Activated naive CD4-positive, alpha-beta T cell (primary cell): ENCODE measurements at places on chromosomes 11 and 22.

GRCh38 chr11:12234221-12234620 is 123.8 kb downstream of the MICAL2 start:
- DNase-seq, result no peak

- no peak for DNase-seq
Measured at GRCh38 chr11:3093281-3094191, 36.3 kb upstream of the CARS1 start.

- no peak for DNase-seq
Measured at GRCh38 chr22:50190182-50190940, 4.6 kb downstream of the TRABD start.

- DNase-seq, result peak; percentile 31
Measured at GRCh38 chr22:24803064-24803542, 2.9 kb upstream of the SGSM1 start.

GRCh38 chr22:42902875-42903510 is 45.9 kb upstream of the ARFGAP3 start:
- no peak for DNase-seq

DNA sequence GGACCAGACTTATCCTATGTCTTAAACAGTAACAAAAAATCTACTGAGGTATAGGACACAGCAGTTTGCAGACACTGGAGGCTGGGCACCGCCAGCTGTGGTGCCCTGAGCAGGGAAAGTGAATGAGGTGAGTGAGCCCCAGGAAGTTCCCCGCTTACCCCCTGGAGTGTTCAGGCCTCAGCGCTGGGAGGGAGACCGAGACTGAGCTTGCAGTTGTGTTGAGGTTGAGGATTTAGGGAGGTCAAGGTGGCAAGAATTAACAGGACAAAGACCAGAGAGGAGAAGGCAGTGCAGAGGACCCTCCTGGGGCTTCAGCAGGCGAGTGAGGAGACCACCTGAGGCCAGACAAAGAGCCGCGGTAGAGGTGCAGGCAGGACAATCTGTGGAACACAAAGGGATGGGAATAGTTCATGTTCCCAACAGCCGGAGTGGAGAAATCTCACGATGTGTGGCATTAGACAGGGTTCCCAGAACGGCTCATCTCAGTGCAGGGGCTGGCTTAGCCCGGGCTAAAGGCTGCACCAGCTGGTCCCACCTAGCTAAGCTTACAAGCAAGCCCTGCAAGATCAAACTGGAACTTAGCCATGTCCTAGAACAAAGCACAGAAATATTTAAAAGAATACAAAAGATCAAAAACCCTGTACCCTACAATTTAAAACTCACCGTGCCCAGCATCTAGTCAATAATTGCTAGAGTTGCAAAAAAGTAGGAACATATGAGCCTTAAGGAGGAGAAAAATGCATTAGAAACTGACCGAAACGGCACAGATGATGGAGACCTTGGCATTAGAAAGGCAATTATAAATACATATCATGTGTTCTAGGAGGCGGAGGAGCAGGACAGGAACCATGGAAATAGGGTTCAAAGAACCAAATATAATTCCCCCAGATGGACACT is 47.4 kb upstream of the PITPNB start:
- DNase-seq, result no peak

DNA sequence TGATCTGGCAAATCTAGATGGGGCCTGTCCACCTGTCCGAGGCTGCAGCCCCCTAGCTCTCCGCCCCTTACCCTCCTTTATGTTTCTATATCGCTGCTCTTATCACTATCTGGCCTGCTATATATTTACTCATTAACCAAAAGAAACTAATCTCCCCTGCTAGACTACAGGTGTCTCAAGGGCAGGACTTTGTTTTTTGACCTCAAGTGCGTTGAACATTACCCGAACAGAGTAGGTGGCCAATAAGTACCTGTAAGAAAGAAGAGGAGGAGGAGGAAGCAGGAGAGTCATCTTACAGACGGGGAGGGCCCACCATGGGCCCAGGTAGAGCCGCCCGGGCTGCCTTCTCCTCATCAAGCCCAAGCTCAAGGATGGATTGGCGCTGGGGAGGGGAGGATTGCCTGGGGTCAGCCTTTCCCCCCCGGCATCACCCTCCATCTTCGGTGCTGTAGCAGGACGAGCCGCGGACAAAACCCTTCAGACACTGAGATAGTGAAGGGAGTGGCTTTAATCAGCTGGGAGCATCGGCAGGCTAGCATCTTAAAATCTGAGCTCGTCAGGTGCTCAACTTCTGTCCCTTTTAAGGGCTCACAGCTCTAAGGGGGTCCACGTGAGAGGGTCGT is 1.2 kb upstream of the P2RY6 start:
- no peak for DNase-seq

DNA sequence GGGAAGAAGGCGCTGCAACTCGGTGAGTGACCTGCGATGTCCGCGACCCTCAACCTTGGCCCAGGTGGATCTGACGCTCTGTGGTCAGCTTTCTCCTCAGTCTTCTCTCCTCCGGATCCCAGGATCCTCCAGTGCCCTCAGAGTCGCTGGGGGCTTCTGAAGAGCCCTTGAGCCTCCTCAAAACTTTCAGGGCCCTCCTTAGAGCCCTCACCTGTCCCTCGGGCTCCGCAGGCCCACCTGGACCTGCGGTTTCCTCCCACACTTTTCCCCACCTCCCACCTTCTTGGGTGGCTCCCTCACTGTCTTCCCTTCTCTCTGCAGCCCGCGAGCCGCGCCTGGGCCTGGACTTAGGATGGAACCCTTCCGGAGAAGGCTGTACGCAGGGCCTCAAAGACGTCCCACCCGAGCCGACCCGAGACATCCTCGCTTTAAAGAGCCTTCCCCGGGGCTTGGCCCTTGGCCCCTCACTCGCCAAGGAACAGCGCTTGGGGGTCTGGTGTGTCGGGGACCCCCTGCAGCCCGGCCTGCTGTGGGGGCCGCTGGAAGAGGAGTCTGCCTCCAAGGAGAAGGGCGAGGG is 335 bp downstream of the ZNF408 start:
- no peak for DNase-seq

GRCh38 chr11:11309906-11310305 is 43.1 kb downstream of the CSNK2A3 start:
- no peak for DNase-seq

- no peak for DNase-seq
Measured at GRCh38 chr22:25172153-25172552, 27.5 kb upstream of the CRYBB3 start.

GRCh38 chr11:77072851-77073327 is 6.1 kb downstream of the CAPN5 start:
- no peak for DNase-seq

- no peak for DNase-seq
Measured at GRCh38 chr11:66877588-66878385, 20.9 kb downstream of the LRFN4 start.

DNA sequence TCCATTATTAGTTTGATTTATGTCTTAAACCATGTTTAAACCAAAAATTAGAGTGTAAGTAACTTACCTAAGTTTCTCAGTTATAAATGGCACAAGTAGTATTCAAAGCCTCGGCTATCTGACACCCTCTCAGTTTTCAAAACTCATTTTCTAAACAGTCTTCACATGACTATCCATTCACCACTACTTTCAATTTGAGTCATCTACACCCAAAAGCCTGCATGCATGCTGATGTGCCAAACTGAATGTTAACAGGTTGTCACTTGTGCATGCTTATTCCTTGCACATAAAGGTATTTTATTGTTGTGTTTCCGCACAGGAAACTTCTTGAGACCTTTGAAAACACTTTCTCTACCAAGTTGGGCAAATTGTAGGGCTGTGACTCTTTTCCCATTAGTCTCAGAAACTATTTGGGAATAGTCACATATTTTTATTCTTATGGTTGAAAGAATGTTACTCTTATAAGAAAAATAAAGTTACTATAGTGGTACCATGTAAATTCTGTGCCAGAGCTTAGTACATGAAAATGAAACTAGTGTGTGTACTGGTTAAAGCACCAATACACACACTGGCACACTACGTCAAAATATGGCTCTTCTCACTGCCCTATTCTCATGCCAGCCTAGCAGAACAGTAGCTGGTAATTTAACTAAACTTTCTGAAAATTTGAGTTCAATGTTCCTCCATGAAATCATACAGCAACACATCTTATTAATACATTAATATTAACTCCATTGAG is 2.2 kb upstream of the OR51E2 start:
- no peak for DNase-seq

- no peak for DNase-seq
Measured at GRCh38 chr11:118607401-118608359, at the start of gene PHLDB1. Gene PHLDB1, plus strand, starts transcription at chr11:118607615. Its CDS starts 6,222 bp downstream, at chr11:118613837.
